ENCODE measurements at places on chromosomes 1 and 21.

DNA sequence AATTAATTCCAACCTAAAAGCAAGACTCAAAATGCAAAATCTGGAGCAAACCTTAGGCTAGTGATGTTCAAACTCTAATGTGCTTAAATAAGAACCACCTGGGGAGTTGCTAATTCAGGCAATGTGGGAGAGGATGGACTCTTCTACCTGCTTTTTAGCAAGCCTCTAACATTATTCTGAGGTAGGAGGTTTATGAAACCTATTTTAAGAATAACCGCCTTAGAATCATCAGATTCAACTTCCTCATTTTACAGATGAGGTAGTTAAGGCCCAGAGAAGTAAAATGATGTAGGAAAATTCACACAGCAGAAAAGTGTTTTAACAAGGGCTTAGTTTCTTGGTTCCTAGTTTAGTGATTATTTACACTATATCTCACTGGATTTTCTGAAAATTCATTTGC is 8.6 kb upstream of the NTNG1 start:
- no peak for DNase-seq

GRCh38 chr1:6170742-6171201 is 9.3 kb downstream of the CHD5 start:
- no peak for DNase-seq

DNA sequence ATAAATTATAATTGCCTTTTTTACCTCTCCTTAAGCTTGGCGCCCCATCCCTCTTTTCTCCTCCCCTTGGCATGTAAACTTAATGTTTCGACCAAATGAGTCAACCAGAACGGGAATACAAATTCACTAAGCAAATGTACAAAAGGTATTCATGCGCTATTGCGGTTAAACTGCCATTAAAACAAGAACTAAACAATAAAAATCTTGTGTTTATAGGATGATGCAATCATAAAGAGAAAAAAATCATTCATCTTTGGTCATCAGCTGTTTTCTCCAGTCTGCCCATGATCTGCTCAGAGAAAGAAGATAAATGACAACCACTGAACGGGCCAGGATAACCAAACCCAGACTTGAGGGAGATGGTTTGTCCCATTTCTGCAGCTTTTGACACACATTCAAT is 534.2 kb upstream of the PLXNA2 start:
- no peak for DNase-seq

DNA sequence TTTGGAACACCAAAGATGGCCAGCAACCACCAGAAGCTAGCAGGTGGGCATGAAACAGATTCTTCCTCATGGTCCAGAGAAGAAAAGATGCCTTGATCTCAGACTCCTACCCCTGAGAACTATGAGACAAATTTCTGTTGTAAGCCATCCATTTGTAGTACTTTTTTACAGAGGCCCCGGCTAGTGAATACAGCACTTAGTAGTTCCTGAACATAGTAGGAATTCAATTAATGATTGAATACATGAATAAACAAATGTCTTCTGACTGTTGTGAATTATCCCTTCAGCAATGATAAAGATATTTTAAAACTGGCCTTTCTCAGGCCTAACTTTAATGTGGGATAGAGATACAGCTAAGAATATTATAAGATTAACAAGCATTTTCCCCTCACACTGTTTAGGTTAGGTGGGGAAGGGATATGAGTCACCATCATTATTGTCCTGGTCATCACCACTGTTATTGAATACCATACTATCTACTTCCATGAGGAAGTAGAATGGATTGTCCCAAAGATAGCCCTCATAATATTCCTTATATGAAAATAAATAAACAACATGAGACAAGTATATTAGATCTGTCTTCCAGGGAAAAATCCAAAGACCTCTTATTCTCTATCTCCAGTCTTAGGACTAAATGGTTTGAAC is 51.4 kb downstream of the ADCY10 start:
- no peak for DNase-seq

- DNase-seq = no peak
These were observed 2.7 kb downstream of the CAPN2 start for GRCh38 chr1:223714849-223715603.
